GM23338 (cell line): ENCODE measurements at places on chromosomes 12 and 14. TPM values are rescaled to one million over a fixed set of nuclear protein-coding genes. Genes with fewer than 3 reads are reported as not detected.

GRCh38 chr12:7282844-7283243, 21.0 kb upstream of the ACSM4 start:
- no peak for DNase-seq

DNA sequence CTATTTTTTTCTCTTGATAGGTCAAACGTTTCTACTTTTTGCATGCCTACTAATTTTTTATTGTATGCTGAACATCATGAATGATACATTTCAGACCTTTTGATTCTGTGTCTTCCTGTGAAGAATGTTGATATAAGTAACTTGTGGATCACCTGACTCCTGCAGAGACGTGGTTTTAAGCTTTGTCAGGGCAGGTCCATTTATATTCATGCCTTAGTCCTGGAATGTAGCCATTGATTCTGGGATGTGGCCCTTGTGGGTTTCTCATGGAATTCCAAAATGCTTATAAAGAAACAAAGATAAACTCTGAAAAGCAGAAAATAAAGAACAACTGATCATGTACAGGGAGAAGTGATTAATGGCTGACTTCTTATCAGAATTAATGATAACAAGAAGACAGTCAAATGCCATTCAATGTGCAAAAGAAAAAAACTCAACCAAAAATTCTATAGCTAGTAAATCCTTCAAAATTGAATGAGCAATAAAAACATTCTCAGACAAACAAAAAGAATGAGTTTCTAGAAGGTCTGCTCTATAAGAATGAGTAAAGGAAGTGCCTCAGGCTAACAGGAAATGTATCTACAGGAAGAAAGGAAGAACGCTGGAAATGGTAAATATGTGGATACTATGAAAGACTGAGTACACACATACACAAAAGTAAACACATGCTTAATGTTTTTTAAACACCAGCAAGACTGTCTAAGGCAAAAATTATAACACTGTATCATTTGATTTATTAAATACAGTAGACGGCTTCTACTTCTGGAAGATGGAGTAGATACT, 284.8 kb upstream of the DIO3 start:
- peak; percentile 24 for DNase-seq

GRCh38 chr14:58914279-58914855, 274.1 kb upstream of the DAAM1 start:
- DNase-seq: peak; percentile 3

- DNase-seq: peak; percentile 77
Observed at GRCh38 chr12:74903522-74903921, 306.1 kb downstream of the KCNC2 start.

GRCh38 chr12:26157001-26157400, 32.2 kb upstream of the BHLHE41 start:
- DNase-seq: no peak

DNA sequence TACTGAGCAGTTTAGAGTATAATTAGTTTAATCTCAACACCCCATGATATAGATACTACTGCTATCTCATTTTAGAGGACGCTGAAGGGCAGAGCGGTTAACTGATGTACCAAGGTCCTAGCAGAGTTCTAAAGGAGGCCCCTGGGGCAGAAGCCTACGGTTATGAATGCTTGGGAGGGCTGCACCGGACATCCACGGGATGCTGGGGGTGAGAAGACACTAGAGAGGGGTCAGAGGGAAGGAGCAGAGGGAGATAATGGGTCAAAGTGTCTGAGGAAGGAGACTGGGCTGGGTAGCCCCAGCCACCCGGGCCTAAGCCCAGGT, 1.6 kb upstream of the ACTR6 start:
- DNase-seq: no peak

Gene OR6C2
- not detected in 2 replicates for total RNA-seq

DNA sequence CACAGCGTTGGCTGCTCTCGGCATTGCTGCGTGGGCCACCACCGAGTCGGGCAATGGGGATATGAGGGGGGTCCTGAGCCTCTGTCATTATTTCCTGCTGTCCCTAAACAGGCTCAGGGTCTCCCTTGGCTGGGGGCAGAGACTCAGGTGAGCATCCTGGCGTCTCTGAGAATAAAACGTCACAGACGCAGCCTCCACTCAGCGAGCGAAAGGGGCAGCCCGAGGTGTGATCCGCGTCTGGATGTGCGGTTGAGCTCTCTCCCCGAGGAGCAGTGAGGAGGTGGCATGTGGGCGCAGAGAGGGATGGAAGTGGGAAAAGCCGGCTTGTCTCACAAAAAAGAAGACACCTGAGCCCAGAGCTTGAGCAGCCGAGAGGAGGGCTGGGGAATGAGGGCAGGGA, 62.6 kb downstream of the GALNT9 start:
- DNase-seq: no peak

Gene GZMH
- total RNA-seq: not detected in 2 replicates
